ENCODE measurements at places on chromosomes 5 and 9. TPM values are rescaled to one million over a fixed set of nuclear protein-coding genes. Genes with fewer than 3 reads are reported as not detected.

SLC34A1 gene
- total RNA-seq: not detected

CNTLN gene
- 7.4 TPM for total RNA-seq

DNA sequence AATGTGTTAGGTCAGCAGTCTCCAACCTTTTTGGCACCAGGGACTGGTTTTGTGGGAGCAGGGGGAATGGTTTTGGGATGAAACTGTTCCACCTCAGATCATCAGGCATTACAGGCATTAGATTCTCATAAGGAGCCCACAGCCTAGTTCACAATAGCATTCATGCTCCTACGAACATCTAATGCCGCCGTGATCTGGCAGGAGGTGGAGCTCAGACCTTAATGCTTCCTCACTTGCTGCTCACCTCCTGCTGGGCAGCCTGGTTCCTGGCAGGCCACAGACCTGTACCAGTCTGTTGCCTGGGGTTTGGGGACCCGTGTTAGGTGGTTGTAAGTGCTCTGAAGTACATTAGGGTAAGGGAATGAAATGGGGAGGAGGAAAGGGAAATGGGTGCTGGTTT lies 9.7 kb upstream of the CTNNA1 start:
- no peaks in the 10 kb centered on the region for H3K27me3 ChIP-seq
- no peak for DNase-seq
- no peak overlapping the region for H3K27ac ChIP-seq
- no peaks in the 10 kb centered on the region for H3K36me3 ChIP-seq
- no peaks in the 10 kb centered on the region for H3K4me1 ChIP-seq

DNA sequence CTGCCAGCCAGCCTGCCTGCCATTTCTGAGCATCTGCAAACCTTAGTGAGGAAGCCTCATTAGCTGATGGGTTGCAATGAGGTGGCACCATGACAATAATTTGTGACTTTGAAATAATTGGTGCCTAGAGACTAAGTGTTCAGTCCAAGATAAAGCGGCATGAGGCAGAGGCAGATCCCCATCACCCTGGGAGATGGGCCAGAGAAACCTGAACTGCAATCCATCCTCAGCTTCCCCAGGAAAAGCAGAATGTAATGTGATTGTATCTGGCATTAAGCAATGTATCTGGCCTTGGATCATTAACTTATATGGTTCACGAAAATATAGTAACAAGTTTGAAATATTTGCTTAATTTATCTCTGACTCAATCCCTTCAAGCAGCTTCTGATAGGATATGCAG lies 101.0 kb downstream of the SPOCK1 start:
- H3K27ac ChIP-seq: no peak overlapping the region
- H3K4me1 ChIP-seq: no peaks in the 10 kb centered on the region
- no peak for DNase-seq
- H3K4me3 ChIP-seq: no peak overlapping the region
- no peaks in the 10 kb centered on the region for H3K27me3 ChIP-seq
- no peaks in the 10 kb centered on the region for H3K36me3 ChIP-seq

- DNase-seq: peak; percentile 20
- H3K4me1 ChIP-seq: no peaks in the 10 kb centered on the region
- no peaks in the 10 kb centered on the region for H3K36me3 ChIP-seq
- peaks cover 23% of the 10 kb centered on the region for H3K27me3 ChIP-seq
- H3K27ac ChIP-seq: no peak overlapping the region
- no peak overlapping the region for H3K4me3 ChIP-seq
Measured at GRCh38 chr9:138042640-138043039, 165.1 kb downstream of the CACNA1B start.

- DNase-seq: no peak
- H3K27ac ChIP-seq: no peak overlapping the region
- H3K4me3 ChIP-seq: no peak overlapping the region
Measured at GRCh38 chr9:31445960-31446359, 938.5 kb upstream of the ACO1 start.

DNA sequence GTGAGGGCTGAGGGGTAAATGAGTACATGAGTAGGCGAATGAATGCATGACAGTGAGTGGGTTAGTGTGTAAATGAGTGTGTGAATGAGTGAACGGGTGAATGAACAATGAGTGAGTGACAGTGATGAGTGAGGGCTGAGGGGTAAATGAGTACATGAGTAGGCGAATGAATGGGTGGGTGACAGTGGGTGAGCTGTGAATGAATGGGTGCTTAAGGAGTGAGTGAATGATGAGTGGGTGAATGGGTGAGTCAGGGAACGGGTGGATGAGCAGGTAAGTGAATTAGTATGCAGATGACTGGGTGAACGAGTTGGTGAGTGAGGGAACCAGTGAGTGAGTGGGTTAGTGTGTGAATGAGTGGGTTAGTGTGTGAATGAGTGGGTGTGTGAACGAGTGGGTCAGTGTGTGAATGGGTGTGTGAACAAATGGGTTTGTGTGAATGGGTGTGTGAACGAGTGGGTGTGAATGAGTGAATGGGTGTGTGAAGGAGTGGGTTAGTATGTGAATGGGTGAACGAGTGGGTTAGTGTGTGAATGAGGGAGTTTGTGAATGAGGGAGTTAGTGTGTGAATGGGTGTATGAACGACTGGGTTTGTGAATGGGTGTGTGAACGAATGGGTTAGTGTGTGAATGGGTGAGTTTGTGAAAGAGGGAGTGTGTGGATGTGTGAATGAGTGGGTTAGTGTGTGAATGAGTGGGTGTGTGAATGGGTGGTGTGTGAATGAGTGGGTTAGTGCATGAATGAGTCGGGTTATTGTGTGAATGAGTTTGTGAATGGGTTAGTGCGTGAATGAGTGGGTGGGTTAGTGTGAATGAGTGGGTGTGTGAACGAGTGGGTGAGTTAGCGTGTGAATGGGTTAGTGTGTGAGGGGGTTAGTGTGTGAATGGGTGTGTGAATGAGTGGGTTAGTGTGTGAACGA lies 32.9 kb downstream of the NKD2 start:
- no peak overlapping the region for H3K4me3 ChIP-seq
- no peak overlapping the region for H3K27ac ChIP-seq
- no peaks in the 10 kb centered on the region for H3K36me3 ChIP-seq
- DNase-seq: no peak

- H3K4me1 ChIP-seq: peaks cover 6% of the 10 kb centered on the region
- H3K36me3 ChIP-seq: no peaks in the 10 kb centered on the region
- H3K27ac ChIP-seq: no peak overlapping the region
- no peak for DNase-seq
Measured at GRCh38 chr5:1788828-1789227, 10.8 kb downstream of the MRPL36 start.

Measured in upper lobe of right lung (tissue), 1 donor.